ENCODE measurements at places on chromosomes 7 and 10.

DNA sequence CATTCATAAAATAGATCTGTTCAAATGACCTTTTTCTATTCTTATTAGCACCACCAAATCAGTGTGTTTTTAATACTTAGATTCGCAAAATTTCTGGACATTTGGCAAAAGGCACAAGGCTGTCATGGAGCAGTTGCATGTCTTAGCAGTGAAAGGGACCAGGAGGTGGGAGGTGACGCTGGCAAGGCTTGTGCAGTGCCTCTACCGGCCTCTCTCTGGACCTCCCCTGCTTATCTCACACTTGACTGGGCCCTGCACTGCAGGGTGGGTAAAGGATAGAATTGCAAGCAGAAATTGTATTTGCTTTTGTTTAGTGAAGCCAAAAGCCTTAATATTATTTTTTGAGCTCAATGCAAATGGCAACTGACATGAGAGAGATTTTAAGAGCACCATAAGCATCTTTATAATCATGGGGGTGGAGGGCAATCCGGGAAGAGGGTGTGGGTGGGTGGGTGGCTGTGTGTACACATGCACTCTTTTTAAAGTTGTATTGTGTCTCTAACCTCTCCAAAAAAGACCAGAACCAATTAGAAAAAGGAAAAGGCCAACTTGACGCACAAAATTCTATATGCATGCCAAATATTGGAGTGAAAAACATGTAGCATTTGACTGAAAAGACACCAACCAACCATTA, 106.3 kb downstream of the WNT2 start:
- DNase-seq = no peak

DNA sequence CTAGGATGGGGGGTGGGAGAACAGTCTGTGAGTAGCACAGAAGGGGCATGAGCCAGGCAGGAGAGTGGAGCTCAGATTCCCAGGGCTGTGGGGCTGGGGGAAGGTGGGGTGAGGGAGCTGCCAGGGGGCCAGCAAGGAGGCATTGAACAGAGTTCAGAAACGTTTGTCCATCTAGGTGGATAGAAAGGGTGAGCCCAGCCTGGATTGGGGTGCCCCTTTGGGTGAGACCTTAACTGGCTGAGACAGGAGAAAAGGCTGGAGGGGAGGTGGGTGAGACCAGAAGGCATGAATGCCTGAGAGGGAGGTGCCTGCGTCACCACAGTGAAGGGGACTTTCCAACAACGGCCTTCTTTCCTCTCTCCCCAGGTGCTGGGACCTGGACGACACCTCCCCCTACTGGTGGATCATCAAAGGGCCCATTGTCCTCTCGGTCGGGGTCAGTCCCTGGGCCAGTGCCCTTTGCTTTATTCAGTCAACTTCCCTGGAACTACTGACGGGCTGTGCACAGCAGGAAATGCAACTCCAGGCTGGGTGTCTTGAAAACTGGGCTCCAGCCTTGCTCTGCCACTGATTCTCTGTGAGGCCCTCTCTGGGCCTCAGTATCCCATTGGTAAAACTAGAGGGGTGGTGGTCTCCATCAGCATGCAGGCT, 11.0 kb downstream of the GHRHR start:
- peak; percentile 51 for DNase-seq

DNA sequence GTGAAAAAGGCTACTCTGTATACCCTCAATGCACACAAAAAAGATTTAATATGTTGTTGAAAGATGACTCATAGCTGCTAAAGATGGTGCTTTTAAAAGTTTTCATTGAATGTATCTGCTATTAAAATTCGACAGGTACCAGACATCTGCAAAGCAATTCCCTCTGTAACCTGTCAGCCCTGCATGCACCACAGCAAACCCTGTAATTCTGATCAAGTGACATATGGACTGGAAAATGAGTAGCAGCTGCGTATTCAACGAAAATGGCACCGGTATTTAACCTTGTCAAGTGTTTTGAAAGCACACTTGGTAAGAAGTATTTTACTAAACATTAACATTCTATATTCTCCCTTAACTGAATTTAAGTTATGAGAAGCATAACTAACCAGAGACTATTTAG, 58.2 kb upstream of the PTPRN2 start:
- DNase-seq = no peak

GRCh38 chr10:66819691-66820090, 106.1 kb upstream of the LRRTM3 start:
- no peak for DNase-seq

DNA sequence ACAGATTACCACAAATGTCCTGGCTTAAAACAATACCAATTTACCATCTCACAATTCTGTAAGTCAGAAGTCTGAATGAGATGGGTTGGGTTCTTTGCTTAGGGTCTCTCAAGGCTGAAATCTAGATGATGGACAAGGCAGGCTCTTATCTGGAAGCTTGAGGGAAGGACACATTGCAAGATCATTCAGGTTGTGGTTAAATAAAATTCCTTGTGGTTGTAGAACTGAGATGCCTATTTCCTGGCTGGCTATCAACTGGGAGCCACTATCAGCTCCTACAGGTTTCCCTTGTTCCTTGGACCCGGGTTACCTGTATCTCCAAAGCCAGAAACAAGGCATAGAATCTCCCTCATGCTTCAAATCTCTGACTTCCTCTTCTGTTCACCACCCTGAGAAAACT, 148.4 kb downstream of the MDFIC start:
- no peak for DNase-seq

Measured in NCI-H510A treated with DMSO at 0.1 percent for 48 hours (cell line).